ENCODE measurements at places on chromosomes 3 and 15.

- no peak for DNase-seq
Observed at GRCh38 chr3:126713199-126713598, 9.2 kb downstream of the CHCHD6 start.

DNA sequence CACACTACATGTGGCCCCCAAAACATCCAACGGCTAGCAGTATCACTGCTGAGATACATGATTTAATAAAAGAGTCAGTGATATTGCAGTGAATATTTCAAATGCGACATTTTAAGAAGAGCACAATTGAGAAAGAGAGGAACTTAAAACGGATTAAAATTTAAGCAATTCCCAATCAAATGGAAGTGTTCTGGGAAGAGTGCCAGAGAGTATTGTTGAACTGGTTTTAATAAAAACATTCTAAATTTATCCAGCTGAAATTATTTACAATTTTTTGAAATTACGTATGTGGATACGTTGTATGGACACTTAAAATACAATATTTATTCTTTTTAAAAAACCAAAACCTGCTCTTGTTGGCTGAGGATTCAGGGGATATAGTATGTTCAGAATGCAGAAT lies 117.7 kb downstream of the C3orf38 start:
- no peak for DNase-seq

DNA sequence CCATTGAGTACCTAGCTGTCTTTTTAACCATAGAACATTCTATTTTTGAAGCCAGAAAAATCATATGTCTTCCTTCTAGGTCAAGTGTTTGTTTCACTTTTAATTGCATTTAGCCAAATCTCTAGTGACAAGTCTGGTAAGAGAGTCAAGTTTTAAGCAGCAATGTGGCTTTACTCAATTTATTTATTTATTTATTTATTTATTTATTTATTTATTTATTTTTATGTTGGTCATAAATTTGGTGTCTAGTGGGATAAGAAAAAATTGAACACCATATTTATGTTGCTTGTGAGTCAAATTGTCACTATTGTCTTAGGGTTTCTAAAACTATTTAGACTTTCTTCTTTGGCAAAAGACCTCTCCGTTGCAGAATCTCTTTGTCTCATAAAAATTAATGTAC lies 174.5 kb upstream of the BCHE start:
- DNase-seq, result no peak

DNA sequence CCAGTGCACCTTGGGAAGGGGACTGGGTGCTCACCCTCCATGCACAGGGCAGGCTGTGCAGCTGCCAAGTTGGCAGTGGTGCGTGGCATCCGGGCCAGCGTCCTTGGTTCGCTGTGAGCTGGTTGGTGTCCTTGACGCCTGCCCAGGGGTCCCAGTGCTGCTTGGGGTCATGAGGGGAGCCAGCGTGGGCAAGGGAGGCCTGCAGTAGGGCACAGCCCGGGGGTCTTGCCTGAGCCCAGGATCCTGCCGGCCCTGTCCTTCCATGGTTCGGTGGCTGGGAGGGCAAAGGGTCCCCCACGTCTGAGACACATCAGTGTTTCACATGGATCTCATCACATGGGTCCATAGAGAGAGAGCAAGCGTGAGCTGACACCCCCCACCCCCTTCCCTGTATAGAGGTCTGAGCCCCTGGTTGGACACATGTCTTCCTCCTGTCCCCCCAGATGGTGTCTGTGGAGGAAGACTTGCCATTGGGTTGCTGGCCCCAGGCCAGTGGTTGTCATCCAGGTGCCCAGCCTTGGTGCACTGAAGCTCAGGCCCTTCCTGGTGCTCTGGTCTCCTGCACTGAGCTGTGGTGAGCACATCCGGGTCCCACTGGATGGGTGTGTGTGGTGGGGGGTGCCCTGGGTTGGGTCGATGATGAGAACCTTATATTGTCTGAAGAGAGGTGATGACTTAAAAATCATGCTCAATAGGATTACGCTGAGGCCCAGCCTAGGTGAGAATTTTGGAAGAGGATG lies 232.3 kb downstream of the SNRPN start:
- no peak for DNase-seq

Data from H54 (cell line).